ENCODE measurements at places on chromosomes 11 and 22.

- DNase-seq, result no peak
These were observed 320 bp downstream of the CLTCL1 start for GRCh38 chr22:19291218-19291579.

GRCh38 chr11:31107649-31108048 lies 261.9 kb downstream of the DCDC1 start:
- no peak for DNase-seq

DNA sequence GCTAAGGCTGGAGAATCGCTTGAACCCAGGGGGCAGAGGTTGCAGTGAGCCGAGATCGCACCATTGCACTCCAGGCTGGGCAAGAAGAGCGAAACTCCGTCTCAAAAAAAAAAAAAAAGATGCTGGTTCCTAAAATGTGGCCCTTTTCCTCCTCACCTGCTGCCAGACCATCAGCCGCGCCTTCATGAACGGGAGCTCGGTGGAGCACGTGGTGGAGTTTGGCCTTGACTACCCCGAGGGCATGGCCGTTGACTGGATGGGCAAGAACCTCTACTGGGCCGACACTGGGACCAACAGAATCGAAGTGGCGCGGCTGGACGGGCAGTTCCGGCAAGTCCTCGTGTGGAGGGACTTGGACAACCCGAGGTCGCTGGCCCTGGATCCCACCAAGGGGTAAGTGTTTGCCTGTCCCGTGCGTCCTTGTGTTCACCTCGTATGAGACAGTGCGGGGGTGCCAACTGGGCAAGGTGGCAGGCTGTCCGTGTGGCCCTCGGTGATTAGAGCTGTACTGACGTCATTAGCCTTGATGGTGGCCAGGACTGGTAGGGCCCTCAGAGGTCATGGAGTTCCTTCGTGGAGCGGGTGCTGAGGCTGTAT lies 50.7 kb upstream of the PPP6R3 start:
- no peak for DNase-seq

DNA sequence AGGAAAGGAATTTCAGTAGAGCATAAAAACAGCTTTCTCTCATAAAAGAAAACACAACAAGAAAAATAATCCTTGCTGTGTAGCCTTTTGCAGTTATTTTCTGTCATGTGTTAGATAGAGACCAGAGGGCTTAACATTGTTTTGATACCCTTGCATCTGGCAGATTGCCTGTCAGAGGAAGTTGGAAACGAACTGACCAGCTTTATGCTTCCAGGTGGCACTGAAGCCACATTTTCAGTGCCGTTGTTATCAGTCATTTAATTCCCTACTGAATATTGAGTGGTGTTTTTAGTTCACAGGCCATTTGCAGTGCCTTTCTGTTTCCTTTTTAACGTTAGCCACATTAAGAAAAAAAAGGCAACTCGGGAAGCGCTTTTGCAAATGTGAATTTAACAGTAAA lies 21.5 kb upstream of the RAG2 start:
- DNase-seq, result no peak

GRCh38 chr11:67665541-67666302 lies 8.7 kb downstream of the ALDH3B2 start:
- DNase-seq, result no peak

DNA sequence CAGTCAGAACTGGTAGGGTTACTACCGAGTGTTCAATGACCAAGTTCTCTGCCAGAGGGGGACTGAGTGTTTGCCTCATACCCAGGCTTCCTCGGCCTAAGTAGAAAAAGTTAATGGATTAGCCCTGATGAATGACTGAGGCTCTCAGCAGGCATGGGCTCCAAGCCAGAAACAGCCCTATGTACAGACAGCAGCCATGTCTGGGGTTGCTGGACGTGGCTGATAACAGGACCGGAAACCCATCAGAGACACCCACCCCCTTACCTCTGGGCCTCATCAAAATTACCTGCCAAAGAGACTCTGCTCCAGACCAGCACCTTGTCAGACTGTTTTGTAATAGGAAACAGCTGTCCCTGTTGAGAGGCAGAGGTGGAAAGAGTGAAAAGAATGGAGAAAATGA lies 351.4 kb downstream of the ETS1 start:
- DNase-seq, result no peak

DNA sequence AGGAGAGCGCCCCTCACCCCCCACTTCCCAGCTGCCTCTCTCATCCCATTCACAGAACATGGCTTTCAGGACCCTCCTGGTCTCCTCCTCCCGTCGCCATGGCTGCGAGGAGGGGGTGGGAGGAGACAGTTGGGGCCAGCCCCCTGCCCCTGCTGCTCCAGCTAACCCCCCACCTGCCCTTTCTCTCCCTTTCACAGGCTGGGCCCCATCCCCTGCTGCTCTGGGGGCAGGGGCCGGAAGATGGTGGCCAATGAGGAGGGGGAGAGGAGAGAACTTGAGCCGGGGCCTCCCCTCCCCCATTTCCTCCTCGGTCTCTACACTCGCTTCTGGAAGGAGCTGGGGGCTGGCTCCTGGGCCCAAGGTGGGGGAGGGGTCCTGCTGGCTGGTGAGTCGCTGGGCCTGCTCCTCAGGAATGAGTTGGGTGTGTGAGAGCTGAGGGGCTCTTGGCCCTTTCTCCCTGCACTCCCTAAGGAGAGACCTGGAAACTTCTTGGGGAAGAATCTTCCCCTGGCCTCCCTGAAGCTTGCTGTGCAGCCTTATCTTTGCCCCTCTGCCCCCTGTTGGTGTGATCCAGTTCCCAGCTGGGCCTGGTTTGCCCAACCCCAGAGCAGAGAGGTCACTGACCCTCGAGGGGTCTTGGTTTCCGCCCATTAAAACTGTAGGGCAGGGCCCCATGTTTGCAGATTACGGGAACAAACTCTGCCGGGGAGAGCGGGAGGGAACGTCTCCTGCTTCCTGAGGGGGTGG lies 10.2 kb downstream of the YPEL4 start:
- DNase-seq, result no peak

DNA sequence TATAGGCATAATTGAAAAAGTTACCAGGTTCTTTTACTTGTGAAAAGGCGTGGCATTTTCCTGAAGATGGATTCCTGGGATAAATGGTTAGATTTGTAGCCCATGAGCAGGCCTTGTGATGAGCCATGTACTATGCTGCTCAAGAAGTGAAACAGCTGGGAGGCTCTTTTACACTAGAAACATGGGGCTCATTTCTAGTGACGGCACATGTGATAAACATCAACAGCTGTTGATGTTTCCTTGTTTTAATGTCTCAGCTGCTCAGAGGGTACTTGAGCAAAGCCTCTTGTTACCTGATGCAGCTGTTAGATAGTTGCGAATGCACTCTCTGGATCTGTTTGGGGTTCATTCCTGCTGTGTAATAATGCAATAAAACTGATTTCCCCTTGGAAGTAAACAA lies 396.8 kb downstream of the GUCY1A2 start:
- no peak for DNase-seq

GRCh38 chr22:19382240-19382639 lies 49.3 kb downstream of the HIRA start:
- DNase-seq, result no peak

DNA sequence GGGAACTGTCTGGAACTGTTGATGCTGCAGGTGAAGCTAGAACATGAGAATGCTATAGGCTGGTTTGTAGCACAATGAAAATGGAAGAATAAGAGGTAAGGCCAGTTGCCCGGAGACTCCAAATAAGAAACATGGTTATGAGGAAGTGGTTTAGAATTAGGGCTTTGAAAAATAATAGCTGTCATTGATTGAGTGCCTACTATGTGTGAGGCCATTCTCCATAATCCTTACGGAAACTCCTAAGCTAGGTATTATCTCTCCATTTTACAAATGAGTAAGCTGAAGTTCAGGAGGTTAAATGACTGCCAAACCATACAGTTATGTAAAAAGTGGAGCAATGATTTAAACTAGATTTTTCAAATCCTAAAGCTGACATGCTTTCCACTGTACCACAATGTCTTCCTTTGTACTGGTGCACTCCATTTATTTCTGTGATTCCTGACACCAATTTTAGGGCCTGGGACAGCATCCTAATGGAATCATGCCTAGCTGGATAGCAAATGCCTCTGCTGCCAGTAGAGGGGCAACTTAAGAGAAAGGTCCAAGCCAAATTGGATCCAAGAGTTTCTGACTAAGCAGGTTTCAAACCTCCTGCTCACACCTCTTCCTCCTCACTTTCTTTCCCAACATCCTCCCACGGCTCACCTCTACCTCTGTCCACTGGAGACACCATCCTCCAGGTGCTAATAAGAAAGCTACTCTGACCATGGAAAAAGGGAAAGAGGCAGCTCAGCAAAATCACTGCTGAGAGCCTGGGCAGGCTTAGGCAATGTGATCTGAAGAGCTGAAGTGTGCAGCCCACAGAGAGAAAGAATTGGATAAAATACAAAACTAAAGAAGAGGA lies 46.9 kb upstream of the PICALM start:
- DNase-seq, result no peak

DNA sequence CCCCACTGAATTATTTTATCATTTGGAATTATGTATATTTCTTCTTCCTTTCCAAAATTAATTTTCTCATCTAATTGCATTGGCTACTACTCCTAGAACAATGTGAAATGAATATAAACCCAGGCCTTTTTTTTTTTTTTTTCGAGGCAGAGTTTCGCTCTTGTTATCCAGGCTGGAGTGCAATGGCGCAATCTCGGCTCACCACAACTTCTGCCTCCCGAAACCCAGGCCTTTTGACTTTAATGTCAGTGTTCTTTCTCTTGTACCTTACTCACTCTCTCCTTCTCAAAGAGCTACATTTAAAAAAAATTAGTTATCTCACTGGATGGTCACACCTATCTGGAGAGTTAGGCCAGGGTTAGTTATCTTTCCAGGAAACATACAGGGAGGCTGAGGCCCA lies 35.3 kb upstream of the LRRC32 start:
- no peak for DNase-seq

GRCh38 chr11:121895919-121896318 lies 220.1 kb downstream of the BLID start:
- no peak for DNase-seq

DNA sequence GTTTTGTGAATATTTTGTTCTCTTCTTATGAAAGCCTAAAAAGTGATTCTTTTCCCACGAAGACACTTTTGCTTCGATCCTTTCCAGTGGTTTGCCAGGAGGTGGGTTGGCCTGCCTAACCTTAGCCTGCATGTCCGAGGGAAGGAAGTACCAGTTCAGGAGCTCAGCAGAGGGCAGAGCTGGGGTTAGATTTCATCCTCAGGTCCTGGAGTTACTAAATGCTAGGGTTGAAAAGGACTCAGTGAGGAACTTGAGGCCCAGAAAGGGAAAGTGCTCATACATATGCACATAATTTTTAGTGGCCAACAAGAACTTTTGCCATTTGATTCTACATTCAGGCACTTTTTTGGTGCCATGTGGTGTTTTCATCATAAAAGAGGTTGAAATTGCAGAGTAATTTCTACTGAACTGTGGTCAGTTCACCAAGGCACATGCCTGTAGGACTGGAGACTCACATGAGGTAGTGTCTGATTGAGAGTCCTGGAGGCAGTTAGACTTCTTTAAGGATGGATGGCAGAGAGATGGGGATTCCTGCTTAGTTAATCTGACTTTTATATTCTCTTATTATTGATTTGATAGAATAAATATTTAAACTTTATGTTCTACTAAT lies 36.7 kb downstream of the NCAM1 start:
- no peak for DNase-seq

GRCh38 chr22:38051900-38052862 lies 5.0 kb upstream of the PICK1 start:
- peak; percentile 62 for DNase-seq
